ENCODE measurements at places on chromosomes 13 and 19.

- DNase-seq, result peak; percentile 29
Measured at GRCh38 chr19:1651568-1652291, 685 bp downstream of the TCF3 start.

DNA sequence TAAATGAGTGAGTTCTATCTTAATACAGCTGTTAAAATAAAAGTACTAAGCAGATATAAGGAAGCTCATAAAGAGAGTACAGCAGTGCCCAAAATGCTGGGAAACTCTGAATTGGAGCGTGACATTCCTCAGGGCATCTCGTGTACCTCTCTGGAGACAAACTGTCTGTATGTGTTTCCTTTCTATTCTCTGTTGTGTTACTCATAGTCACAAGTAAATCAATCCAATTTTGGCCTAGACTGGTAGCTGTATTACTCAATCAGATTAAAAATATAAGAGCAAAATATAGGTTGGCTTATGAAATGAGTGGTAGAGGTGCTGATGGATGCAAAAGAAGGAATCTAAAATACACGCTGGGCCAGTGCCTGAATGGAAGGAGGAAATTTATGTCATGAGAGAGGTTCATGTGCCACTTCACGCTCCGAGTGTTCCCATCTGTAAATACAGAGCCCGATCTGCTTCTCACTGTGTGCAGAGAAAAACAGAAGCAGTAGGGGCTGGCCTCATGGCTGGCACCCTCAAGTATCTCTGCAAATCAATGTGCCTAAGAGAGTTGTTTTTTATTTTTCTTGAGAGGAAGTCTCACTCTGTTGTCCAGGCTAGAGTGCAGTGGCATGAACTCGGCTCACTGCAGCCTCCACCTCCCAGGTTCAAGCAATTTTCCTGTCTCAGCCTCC lies 58.7 kb upstream of the RGCC start:
- no peak for DNase-seq

DNA sequence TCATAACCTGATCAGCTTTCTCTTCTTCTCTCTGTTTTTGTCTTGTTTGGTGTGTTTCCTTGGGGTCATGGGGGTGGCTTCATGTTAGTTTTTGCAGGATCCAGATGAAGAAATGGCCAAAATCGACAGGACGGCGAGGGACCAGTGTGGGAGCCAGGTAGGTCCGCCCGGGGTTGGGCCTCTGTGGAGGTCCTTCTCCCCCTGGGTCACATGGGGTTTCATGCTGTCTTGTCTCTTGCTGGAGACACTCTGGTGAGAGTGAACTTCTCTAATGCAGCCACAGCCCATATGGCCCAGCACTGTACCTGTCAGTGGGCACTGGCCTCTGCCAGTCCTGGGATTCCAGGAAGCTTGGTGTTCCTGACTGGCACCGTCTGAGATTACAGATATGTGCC lies 1.1 kb downstream of the CCNE1 start:
- DNase-seq, result no peak

DNA sequence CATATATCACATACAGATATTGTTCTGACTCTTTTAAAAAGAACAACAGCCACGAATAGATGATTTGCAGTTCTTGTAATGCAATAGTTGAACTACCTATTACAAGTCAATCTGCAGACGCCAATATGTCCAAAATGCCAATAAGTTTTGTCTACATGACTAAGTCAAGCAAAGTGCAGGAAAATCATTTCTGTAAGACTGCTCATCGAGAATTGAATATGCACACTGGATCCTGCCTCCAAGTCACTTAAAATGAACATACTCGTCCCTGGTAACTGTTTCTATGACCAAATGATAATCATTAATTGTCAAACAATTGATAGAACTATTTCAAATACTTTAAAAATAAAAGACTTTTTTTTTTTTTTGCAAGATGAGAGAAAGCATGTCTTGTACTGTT lies 375.6 kb downstream of the ITGBL1 start:
- no peak for DNase-seq

DNA sequence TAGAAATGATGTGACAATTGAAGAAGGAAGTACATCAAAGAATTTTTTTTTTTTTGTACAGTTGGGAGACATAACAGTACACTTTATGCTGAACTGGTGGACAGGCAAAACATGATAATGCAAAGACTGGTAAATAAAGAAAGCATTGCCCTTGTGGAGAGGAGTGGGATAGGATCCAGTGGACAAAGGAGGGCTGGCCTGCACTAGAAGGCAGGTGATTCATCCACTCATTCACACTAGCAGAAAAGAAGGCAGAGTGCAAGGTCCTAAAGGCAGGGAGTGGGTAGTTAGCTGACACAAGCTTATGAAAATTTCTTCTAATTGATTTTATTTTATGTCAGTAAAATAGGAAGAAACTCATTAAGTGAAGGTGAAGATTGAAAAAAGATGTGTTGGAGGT lies 17.6 kb upstream of the NALCN start:
- no peak for DNase-seq

- no peak for DNase-seq
Measured at GRCh38 chr19:1904860-1905109, 414 bp upstream of the ADAT3 start.

DNA sequence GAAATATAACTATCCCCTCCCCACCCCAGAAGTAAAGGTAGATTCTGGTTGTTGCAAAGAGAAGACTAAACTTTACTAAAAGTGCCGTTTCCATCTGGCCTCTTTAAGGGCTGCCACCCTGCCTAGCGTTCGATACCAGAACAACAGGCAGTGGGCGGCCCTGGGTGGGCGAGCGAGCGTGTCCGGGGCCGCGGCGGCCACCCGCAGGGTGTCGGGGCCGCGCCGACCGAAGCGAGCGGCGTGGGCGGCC lies 2.6 kb downstream of the FGF9 start:
- DNase-seq, result no peak

DNA sequence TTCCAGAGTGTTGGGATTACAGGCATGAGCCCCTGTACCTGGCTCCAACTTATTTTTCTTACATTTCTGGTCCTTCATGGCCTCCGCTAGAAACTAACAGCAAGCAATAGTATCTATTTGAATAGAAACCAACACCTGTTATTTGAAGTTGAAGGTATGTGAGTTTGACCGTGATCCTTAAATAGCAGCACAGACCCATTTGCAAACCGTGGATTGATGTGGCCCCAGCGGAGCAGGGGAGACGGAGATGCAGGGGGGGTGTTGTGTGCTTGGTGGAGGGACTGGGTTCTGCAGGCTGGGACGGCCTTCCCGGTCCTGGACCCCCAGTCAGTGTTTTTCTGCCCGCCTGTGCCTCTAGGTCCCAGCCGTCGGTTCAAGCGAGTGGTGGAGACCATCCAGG lies 16.9 kb downstream of the TMEM150B start:
- no peak for DNase-seq

DNA sequence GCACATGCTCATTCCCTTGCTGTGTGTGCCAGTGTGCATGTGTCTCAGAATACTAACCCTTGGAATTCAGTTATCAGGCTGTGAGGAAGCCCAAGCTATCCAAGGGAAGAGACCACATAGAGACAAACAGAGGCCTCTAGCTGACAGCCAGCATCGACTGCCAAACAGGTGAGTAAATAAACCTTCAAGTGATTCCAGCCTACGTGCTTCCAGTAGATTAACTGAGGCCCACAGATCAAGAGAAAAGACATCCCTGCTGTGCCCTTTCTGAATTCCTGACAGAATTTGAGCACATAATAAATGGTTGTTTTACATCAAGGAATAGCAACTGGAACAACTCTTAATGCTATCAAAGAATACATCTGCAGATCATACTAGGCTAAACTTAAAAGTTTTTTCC lies 17.5 kb downstream of the ZC3H13 start:
- DNase-seq, result no peak

- DNase-seq, result no peak
Measured at GRCh38 chr13:87676254-87677042, 5.3 kb downstream of the SLITRK5 start.

DNA sequence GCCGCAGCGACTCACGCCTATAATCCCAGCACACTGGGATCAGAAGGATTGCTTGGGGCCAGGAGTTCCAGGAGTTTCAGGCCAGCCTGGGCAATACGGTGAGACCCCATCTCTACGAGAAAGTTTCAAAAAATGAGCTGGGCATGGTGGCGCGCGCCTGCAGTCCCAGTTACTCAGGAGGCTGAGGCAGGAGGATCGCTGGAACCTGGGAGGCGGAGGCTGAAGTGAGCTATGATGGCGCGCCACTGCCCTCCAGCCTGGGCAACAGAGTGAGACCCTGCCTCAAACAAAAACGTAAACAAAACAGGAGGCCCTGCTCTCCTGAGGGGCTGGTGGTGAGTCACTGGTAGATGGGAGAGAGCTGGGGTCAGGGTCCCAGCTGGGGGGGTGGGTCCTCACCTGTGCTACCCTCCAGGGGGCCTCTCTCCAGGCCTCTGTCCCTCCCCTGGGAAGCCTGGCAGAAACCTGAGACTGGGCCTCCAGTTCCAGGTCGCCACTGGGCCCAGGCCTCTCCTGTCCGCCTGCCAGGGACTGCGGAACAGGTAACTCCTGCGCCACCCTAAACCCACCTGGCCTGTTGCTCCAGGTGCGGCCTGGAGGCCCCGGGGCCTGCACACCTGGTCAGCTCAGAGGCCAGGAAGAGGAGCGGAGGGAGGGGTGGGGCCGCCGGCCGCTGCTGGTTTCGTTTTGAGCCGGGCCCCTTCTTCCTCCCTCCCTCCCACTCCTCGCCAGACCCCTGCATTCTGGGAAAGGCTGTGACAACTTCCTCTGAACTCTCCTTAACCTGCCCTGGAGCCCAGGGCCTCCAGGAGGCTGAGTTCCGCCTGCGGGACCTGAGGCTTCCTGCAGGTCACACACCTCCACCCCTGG lies 17.2 kb upstream of the ZBTB7A start:
- DNase-seq, result no peak

DNA sequence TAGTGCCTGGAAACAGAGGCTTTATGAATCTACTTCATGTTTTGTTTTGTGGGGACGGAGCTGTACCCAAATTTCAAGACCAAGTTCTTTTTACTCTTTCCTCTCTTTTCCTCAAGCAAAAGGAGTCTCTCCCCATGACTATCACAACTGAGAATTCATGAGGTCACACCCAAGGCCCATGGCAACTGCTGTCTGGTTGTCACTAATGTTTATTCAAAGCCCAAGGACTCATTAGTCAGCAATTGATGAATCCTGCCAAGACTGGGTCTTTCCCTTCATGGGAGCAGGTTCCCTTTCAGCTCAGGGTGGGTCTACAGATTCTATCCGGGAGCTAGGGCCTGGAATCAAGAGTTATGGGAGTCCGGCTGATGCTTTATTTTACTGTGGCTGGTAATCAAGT lies 441.5 kb upstream of the PCDH20 start:
- no peak for DNase-seq

GRCh38 chr13:99556867-99557443 lies 55.7 kb downstream of the TM9SF2 start:
- DNase-seq, result no peak

GRCh38 chr13:77291774-77292173 lies 35.1 kb downstream of the MYCBP2 start:
- no peak for DNase-seq

DNA sequence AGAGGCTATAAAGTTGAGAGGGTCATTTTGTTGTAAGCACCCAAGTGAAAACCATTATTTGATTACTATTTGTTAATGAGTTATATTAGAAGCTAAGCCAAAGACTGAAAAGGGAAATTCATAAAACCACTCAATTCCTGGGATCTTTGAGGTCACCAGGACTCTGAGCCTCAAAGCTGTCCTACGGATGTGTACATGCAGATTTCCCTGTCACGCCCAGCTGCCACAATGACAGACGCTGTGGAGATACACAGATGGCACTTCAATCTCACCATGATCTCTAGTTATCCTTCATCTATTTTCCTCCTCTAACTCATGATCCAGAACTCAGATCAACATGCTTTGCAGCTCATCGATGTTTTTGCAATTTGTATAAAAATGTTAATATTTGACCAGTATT lies 403.5 kb upstream of the MIR17HG start:
- DNase-seq, result no peak

DNA sequence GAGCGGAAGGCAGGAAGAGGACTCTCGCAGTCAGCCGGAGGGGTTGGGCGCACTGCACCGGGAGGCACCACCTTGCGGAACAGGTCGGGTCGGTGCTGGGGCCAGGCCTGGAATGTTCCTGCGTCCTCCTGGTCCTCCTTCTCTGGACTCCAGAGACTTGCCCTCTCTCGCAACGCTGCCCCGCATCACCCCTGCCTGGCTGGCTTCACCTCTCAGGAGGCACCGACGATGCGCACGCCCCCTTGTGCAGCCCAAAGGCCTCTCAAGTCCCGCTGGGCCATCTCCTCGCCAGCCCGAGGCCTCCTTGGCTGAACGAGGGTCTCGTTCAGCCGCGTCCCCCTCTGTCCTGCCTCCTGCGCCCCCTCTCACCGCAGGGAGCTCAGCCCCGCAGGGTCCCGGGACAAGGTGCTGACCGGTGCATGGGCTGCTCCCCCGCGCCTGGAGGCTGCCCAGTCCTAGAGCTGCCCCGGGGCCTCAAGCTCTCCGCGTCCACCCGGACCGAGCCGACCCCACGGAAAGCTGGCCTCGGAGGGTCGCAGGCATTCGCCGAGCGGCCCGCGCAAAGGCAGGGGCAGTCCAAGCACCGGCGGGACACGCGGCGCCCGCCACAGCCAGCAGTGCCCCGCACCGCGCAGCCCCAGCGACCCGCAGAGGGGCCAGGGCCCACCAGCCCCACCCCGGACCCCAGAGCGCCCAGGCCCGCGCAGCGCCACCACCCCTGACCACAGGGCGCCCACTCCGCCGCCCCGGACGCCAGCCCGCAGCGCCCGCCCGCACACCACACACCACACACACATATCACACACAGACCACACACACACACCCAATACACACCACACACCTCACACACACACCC lies 133.8 kb downstream of the CRYL1 start:
- no peak for DNase-seq

DNA sequence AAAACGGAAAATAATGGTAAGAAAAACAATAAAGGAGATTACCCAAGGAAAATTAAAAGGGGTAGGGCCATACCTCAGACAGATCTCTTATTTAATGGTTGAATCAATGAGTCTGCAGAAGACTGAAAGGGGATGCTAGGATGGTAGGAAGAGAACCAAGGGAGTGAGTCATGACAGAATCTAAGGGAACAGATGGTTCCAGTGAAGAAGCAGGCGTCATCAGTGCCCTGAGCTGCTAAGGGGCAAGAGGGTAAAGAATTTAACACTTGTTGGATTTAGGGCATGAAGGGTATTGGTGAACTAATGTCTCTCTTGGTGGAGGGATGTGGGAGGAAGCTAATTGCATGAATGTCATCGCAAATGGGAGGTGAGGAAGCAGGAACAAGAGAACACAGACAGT lies 329.2 kb upstream of the TSHZ3 start:
- no peak for DNase-seq

DNA sequence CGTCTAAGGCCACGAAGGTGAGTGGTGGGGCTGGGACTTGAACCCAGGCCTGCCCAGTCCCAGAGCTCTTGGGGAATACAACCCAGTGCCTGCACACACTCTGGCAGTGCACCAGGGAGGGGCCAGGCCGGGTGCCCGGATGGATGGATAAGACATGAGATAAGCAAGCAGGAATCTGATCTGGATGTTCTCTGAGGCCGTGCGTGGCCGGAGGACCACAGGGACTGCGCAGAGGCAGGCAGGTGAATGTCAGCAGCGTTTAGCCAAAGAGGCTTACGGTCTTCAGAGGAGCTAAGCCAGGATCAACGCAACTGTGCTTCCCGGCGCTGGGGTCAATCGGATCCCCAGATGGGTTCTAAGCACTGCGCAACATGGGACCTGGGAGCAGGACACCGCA lies 1.5 kb downstream of the ZNF787 start:
- no peak for DNase-seq

GRCh38 chr19:55341595-55342531 lies 2.2 kb downstream of the KMT5C start:
- DNase-seq, result no peak

Data from T follicular helper cell (primary cell).